CD4-positive, alpha-beta T cell treated with Interleukin-6 for 4 hours (primary cell): ENCODE measurements at places on chromosomes 2 and 18.
A peak's percentile ranks its signal among the peaks of the same experiment; 100 is the strongest.

GRCh38 chr2:204977914-204978313 lies 432.6 kb downstream of the PARD3B start:
- no peak for DNase-seq

DNA sequence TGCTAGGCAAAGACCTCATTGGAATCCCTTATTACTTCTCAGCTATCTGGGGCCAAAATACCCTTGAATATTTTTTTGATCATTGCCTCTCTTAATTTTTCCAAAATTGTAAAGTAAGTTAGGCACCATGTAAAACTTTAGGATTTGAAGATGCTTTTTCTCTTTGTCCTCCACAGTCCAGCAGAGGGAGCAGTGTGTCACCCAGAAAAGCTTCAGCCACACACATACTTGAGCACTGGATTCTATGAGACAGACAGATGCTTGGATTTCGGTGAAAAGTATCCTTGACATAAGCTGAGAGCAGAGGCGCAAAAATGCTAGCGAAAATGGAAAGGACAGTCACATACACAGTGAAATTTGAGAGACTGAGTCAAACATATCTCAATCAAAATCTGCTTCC lies 74.7 kb upstream of the KCNJ3 start:
- no peak for DNase-seq

- DNase-seq: no peak
These were observed 28.2 kb upstream of the GATA6 start for GRCh38 chr18:22141211-22141610.

- DNase-seq: no peak
These were observed 106.7 kb downstream of the XRCC5 start for GRCh38 chr2:216215658-216216390.

GRCh38 chr2:33106115-33106514 lies 159.4 kb downstream of the LTBP1 start:
- no peak for DNase-seq

- DNase-seq: no peak
These were observed 64.6 kb downstream of the DSEL start for GRCh38 chr18:67451960-67452359.

- DNase-seq: no peak
These were observed 34.5 kb downstream of the ADCYAP1 start for GRCh38 chr18:939166-939565.

DNA sequence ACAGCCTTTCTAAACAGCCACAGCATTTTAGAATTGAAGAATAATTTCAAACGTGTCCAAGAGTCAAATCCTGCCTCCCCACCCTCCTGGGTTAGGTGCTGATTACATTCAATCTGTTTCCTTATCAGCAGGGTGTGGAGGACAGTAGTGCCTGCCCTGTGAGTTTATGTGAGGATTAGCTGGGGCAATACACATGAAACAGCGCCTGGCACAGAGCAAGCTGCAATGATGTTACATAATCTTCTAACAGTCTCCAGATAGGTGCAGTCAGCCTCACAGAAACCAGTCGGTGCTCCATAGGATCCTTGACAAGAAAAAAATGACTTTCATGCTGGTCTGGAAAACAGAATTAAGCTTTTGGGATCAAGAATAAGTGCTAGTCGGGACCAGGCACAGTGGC lies 91.7 kb upstream of the ITGA6 start:
- no peak for DNase-seq

DNA sequence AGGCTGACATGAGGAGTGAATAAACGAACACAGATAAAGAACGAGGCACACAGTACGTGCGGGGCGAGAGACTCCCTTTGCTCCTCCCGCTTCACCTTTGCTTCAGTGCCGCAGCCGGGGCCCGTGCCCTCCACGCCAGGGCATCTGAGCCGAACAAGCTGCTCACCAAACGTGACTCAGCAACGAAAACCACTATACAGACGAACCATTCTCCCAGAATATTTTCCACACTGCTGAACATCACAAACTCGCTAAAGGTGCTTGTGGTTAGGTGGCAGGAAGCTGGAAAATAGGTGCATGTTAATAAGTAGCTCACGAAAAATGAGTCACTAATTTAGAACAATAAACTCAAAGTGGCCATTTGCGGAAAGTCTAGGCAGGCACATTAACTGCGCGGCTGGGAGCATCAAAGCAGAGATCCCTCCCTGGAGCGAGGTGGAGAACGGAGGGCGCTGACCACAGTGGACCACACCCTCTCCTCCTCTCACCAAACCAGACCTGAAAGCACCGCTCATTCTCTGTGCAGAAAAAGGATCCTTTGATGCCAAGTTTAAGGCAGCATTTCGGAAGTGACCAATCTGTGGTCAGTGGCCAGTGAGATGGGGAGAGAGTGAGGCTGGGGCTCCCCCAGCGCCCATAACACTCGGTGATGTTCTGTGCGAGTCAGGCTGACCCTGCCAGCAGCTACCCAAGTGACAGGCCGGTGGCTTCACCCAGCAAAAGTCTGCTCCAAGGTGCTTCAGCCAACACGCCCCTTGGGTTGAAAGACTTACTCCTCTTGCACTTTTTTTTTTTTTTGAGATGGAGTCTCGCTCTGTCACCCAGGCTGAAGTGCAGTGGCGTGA lies 153.2 kb downstream of the HDAC4 start:
- DNase-seq: peak; percentile 49

DNA sequence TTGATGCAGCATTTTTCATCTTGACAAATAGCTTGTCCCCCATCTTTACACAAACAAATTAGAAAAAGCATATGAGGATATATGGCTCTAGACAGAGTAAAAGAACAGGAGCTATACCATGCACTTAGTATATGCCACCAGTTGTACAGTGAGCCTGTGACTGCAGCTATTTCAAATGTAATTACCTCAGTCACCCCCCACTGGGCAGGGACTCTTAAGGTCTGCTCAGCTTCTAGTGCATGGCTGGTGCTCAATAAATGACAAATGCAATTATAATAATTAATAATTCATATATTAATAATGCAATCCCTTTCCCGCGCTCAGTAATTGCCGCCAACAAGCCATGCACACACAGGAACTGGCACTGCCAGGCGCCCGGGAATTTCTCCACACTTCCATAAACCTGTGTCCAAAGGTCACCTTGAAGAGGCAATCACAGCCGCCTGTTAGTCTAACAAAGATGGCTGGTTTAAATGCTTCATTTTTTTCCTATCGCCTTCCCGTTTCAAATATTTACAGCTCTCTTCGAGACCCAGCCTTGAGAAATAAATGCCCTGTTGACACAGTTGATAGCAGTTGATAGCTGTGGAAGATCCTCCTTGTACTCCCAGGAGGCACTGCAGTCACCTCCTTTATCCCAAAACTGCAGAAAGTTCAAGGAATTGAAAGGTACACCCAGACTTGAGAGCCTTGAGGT lies 156.6 kb downstream of the INO80D start:
- no peak for DNase-seq

DNA sequence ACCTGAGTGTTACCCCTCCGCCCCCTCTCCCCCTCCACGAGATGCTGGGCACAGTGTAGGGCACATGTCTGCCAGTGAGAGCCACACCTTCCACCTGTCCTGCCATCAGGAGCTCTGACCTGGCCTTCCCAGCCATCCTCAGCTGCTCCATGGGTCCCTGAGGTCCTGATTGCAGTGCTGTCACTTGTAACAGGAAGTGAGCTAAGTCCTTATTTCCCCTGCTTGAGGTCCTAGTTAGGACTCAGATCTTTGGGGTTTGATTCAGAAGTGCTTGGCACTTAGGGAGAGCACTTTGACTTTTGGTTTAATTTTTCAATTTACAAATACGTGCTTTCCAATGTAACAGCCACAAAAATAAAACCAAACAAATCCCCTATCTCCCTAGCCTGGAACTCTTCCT lies 125.5 kb downstream of the WDSUB1 start:
- DNase-seq: no peak

DNA sequence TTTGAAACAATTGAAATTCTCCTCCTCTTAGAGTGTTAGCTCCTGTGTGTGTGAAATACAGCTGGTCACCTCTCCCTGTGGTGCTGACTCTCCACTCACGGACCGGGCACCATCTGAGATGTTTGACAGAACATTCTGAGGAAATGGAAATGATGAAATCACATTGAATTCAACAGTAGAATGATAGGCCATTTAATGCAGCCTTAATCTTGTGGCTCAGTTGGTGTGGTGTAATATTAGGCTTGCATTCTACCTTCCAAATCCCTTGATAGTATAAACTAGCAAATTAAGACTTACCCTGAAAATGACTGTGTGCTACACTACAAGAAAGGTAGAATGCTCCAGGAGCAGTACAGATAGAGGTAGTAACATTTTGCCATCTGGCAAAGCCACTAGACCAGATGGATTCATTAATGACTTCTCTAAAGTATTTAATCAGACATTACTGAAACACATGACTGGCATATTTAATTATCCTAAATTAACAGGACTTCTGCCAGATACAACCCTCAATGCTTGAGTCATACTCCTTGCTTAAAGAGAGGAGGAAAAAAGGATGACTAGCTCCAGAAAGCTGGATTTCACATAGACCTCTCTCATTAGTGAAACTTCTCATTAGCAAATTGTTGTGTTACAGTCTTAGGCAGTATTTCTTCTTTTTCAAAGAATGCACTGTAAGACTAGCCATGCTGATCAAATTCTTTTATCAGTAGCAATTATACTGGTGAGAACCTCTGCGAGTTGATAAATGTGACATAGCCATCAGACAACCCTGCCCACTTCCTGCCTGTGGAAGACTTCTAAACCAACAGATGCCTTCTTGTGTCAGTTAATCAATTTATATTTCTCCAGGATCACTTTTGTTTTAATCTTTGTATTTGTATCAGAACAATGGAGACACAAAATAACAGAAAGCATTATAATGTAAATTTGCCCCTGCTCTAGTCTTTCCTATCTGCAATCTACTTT lies 80.6 kb downstream of the EML6 start:
- no peak for DNase-seq

- no peak for DNase-seq
These were observed 423.6 kb upstream of the CHST9 start for GRCh38 chr18:27608742-27609141.

- no peak for DNase-seq
These were observed 262.3 kb downstream of the TRIB2 start for GRCh38 chr2:12979066-12979465.

GRCh38 chr2:136962105-136962725 lies 196.9 kb downstream of the THSD7B start:
- no peak for DNase-seq

DNA sequence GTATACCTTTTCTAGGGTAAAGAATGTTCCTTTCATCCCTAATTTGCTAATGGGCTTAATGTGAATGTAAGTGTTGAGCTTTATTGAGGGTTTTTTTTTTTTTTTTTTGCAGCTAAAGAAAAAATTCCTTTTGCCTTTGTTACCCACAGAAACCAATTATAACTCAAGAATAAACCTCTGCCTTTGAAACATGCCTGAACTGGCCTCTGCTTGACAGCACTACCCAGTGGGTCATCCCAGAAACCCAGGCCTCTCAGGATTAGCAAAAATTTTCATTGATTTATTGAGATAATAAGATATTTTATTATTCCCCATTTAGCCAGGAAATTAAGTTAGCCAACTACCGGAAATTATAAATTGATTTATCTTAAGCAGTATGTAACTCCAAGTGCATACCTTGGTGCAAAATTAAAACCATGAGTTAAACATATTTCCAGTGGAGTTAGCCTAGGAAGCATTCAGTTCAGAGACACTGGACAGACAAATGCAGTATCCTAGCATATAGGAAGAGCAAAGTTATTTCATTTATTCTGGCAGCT lies 67.0 kb upstream of the RASGRP3 start:
- no peak for DNase-seq

- no peak for DNase-seq
These were observed 447 bp upstream of the CCL20 start for GRCh38 chr2:227813229-227813561.

DNA sequence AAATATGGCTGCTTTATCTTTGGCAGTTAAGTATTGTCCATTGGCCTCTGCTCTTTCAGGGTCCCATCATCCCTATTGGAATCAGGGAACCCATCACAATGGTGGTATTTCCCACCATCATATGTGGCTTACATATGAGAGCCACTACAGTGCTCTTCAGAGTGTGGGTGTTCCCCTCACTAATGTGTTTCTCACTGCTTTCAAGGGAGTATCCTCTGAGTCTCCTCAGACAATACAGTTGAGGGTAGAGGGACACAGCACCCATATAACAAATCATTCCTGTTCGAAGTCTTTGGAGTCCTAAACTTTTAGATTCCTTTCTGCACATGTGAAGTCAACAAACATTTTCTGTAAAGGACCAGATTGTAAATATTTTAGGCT lies 48.8 kb upstream of the DNAJC10 start:
- DNase-seq: no peak

DNA sequence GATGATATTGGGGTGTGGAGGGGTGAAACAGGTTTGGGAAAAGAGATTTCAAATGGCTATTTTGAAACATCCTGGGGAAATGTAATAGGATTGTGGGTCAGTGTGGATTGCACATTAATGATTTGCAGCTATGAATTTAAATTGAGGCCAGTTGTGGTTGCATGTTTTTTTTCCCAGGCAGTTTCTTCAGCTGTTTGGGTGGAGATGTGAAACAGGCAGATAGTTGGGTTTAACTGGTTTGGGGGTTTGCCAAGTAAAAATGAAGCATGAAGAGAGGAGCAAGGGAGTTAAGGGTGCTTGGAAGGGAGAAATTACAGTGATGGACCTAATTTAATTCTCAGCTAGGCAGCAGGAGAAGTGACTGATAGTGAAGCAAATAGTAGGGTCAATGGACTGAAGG lies 16.8 kb downstream of the GPD2 start:
- DNase-seq: no peak

- no peak for DNase-seq
These were observed 61.9 kb downstream of the EIF5B start for GRCh38 chr2:99399063-99399462.

- DNase-seq: no peak
These were observed 3.6 kb downstream of the RPRM start for GRCh38 chr2:153474876-153475435.

- no peak for DNase-seq
These were observed 15.3 kb upstream of the CD28 start for GRCh38 chr2:203691149-203691548.

DNA sequence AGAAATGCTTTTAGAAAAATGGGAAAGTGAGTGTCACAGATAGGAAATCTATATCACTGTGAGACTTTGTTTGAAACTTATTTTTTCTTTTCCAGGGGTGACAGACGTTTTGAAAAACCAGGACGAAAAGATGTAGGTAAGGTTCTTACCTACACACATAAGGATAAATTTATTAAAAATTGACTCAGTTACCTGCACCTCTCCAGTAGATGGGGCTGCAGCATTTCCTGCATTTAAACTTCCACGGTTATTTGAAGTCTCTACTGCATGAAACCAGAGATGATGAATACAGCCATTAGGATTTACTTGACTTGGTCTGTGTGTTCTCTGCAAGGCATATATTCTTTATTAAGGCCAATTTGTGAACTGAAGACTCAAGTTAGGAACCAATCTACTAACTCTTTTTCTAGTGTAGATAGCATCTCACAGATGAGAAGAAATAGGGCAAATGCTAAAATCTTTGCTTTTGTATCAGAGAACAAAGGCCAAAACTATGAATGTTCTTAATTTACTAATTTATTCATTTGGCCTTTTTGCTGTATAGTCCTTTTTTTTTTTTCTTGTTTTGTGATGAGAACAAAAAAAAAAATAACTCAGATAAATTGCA lies 15.0 kb downstream of the KCNJ13 start:
- DNase-seq: peak; percentile 41

- no peak for DNase-seq
These were observed 41.8 kb upstream of the CDC42EP3 start for GRCh38 chr2:37713258-37713700.
